ENCODE measurements at places on chromosomes 12 and 14.

DNA sequence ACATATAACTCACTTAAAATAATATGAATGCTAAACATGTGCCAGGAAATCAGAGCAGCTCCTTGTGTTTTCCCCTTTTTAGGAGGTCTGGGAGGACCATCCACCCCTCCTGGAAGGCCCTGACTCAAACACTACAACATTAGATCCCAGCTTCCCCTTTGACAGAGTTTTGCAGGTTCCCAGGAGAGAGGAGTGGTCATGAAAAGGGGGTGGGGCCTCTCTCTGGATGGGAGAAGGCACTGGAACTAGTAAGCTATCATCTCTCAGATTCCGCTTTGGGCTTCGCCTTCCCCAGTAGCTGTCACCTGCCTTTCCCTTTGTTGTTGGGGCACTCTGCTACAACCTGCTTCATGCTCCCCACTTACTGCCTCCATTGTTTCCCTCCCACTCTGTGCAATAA is 149.2 kb downstream of the ZFP36L1 start:
- DNase-seq: peak; percentile 20

DNA sequence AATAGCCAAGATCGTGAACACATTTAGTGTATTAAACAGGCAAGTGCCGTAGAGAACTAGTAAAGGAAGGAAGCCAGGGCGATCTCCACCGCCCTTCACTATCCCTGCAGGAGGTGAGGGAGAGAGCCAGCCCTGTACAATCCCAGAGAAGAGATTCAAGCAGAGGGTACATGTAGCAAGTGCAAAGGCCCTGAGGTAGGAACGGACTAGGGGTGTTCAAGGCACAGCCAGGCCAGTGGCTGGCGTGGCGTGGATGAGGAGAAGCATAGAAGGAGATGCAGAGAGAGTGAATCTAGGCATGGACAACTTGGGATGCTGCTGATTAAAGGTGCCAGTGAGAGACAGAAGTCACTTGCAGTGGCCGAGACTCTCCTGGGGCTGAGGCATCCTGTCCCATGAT is 39.1 kb upstream of the ESRRB start:
- no peak for DNase-seq

- peak; percentile 77 for DNase-seq
Measured at GRCh38 chr12:7638760-7639555, 26.8 kb downstream of the APOBEC1 start.

- no peak for DNase-seq
Measured at GRCh38 chr12:92506891-92507290, 195.9 kb upstream of the PLEKHG7 start.

DNA sequence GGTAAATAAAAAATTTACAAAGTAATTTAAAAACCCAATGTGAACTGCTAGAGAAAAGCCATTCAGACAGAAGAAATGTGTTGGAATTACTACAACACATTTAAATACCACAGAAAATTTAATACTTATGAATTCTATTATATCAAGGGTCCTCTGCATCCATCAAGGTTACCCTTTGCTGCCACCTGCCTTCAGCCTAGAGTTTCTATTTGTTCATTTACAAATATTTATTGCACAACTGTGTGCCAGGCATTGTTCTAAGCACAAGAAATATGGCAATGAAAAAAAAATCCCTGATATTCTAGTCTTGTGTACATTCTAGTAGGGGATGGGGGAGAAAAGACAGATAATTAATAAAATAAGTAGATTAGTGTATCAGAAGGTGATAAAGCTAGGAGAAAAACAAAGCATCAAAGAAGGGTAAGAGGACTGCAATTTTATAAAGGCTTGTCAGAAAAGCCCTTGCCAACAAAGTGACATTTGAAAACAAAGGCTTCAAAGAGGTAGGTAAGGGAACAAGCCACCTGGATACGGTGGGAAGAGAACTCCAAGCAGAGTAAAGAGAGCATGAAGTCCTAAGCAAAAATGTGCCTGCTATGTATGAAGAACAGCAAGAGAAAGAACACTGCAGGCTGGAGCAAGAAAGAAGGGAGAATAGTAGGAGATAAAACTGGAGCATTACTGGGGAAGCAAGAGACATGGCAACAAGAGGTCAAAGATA is 59.1 kb upstream of the SLC6A13 start:
- no peak for DNase-seq

DNA sequence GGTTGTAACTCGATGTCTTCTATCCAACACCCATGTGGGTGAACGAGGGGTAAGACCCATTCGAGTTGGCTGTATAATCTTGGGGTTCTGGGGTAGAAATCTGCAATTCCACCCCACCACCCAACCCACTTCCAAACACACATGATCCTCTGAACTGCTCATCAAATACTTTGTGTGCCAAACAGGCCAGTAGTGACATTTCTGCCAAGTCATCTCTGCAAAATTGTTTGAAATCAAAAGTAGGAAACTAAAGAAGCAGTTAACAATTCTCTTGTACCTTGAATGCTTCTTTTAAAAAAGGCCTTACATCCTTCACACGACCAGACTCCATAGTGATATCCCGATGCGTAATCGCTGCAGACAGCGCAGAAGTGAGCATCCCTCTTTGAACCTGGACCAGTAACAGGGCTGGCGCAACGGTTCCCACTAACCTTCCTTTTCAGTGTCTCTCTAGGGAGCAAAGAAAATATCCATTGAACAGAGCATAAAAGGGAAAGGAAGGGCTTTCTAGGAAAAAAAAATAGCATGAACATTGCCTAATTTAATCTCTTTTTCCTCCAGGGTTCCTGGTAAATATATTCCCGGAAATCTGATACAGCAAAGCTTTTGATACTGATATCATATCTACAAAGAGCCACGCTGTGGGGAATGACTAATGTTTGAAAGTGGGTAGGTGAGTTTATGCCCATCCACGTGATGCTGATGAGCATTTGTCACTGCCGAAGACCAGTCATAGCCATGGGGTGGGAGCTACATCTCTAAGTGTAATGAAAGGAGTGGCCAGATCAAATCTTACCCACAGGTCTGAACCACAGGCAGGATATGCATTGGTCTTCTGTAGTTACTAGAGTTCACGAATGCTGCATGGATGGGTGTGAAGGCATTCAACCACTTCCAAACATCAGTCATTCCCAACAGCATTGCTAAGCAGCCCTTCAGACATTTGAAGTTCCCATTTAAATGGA is 14.2 kb downstream of the ESR2 start:
- DNase-seq: no peak

GRCh38 chr14:24279301-24280186 is 8.1 kb upstream of the RABGGTA start:
- no peak for DNase-seq

DNA sequence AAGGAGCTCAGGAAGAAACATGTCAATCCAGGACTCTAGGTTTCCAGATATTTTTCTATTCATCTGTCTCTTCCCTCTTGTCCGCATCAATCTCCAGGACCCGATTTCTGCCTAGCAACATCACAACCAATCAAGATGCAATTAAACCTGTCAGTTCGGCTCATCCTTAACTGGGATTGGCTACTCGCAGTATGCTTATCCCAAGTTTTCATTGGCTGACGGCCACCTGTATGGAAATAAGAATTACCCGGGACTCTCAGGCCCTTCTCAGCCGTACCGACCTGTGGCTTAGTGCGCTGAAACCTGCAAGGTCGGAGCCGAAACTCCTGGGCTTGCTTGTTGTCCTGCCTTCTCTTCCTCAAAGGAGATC is 20.4 kb upstream of the ATP5MC2 start:
- no peak for DNase-seq

DNA sequence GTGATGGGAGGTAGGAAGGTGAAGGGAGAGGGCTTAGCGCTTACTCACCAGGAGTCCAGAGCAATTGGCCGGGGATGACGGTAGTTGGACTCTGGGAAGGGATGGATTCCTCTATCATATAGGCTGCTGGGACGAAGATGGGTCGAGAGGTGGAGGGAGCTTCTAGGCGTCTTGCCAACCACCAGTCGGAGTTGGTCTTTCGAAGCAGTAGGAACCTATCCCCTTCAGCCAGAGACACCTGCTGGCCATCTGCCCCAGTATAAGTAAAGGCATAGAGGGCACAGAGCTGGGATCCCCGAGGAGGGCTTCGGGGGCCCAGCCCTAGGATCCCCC is 657 bp downstream of the ARHGAP9 start:
- no peak for DNase-seq

Measured in type B pancreatic cell (in vitro differentiated cells).